Stimulated activated CD8-positive, alpha-beta memory T cell treated with anti-CD3 and anti-CD28 coated beads, Interleukin-2, amount 100 ng/mL, for 1 hour (primary cell): ENCODE measurements at places on chromosomes 6 and 20.

- no peak for DNase-seq
Measured at GRCh38 chr6:157840776-157841175, 17.7 kb downstream of the SNX9 start.

GRCh38 chr6:28312939-28313338 is 23.0 kb downstream of the ZSCAN31 start:
- DNase-seq = no peak

DNA sequence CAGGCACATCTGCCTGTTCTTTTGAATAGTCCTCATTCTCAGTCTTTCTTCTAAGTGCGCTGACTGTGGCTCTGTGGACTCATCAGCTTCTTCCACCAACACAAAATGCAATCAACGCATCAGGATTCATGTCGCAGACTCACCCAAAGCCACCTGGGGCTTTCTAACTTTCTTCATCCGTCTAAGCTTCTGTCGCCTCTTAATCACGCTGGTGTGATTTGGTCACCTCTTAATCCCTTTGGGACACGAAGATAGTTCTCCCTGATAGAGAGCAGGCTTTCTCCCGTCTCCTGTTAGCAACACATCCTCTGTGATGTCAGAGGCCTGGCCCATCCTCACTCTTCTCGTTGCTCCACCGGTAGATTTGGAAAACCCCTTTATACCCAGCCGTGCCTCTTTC is 78.0 kb upstream of the FOXQ1 start:
- no peak for DNase-seq

DNA sequence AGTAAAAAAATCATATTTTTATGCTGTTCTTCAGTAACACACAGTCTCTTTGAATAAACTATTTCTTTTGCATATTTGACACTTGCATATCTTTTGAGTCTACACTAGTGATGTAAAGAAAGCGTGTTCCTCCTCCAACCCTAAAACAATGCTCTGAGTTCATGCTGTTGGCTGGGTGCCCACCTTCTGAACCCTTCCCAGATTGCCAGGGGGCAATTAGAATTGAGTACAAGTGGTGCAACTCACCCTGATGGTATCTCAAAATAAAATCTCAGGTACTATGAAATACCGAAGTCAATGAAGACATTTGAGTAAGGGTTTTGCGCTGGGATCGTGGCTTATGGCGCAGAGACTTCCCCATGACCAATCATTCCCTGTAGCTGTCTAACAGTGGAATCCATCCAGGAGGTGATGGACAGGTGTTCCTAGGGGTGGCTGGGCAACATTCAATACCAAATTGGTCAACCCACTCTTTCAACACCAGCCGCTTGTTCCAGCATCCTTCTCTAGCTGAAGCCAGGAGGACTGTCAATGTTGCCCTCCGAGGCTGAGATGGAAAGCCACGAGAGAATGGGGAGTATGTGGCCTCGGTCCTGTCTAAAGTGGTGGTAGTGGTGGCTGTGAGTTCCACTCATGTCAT is 94.4 kb upstream of the ZNFX1 start:
- no peak for DNase-seq

- DNase-seq = no peak
Measured at GRCh38 chr6:125839471-125839870, 48.7 kb downstream of the NCOA7 start.

DNA sequence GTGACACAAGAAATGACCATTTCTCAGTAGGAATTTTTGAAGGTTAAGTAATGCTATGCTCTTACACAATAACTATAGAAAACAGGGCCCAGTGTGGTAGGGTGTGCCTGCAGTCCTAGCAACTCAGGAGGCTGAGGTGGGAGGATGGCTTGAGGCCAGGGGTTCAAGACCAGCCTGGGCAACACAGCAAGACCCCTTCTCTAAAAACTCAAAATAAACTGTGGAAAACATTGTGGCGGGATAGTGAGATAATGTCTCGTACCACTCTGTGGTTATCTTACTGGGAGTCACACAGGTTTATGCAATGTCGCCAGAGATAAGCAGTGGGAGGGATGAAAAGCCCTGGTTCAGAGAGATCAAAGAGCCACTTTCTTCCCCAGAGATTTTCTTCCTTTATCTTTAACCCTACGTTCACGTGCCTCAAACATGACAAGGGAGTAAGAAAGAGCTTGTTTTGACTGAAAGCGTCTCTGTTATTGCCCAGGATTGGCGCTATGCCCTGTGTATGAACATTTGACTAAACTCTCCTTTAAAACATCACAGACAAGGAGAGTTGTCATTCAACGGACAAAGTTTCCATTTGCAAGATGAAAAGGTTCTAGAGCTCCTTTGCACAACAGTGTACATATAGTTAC is 13.9 kb downstream of the GCM1 start:
- no peak for DNase-seq

DNA sequence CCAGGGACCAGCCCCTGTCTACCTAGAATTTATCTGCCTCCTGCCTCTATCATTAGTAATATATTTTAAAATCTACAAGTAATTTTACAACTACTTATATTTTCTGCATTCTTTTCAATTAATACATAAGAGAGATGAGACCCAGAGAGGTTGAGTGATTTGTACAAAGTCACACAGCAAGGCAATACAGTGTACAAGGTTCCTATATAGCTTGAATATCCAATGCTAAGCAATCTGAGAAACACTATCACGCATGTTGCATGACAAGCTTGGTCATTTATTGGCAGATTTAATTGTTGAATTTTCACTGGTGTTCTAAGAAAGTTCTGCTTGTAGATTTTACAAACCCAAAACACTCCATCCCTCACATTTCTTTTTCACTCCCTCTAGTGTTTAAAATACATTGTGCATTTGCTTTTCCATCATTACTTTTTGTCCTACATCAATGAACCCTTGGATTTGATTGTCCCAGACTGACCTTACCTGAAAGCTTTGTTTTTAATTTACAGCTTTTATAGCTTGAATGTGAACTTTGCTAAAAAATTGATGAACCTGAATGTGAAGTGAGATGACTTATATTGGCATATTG is 520.9 kb upstream of the CITED2 start:
- no peak for DNase-seq

DNA sequence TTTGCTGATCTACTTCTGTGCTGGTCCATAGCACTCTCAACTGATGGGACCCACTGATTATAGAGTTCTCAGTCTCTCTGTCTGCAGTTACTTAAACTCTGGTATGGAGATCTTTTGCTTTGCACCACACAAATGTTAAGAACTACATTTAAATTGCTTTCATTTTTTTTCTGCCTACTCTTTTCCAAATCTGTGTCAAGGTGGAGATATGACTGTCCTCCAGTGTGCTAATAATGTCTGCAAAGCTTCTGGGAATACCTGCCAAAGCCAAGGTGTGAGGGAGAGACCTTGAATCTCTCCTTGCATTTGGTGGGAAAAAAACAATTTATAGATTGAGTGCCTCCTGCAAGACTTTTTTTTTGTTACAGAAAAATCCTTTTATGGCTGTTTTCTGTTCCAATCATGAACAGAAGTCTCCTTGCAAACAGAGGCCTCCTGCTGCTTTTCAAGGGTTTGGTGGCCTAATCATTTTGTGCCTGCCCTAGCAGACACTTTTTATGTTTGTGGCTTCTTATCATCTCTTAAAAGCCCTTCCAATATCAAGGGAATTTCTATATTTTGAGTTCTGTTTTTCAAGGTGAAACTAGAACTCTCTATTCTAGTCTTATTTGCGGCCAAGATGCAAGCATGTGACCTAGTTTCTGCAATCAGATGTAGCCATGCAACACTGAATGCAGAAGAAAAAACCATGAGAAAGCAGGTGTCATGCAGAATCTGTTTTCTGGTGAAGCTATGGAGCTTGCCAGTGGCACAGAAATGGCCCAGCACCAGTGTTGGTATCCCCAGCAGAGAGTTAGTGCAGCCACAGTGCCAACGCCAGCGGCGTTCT is 23.2 kb upstream of the AKIRIN2 start:
- no peak for DNase-seq

- DNase-seq = no peak
Measured at GRCh38 chr6:83511901-83512681, at the start of gene PRSS35. TSS of gene PRSS35 (plus strand) at chr6:83512534. CDS start at chr6:83523442, 10,908 bp downstream.

DNA sequence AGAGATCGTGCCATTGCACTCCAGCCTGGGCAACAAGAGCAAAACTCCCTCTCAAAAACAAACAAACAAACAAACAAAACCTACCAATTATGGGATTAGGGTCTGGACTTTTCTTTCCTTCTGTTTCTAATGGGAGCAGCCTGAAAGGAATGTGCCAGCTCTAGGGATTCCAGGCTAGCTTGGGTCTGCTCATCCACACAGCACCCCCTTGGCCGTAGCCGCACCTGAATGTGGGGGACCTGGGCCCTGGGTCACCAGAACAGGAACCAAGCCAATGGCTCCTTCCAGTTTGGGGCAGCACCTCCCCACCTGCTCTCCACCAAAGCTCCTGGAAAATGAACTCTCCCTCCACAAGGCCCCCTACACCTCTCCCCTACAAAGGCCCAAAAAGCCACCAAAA is 6.7 kb downstream of the CTSZ start:
- DNase-seq = no peak

- no peak for DNase-seq
Measured at GRCh38 chr6:79465381-79465780, 71.8 kb downstream of the LCA5 start.

DNA sequence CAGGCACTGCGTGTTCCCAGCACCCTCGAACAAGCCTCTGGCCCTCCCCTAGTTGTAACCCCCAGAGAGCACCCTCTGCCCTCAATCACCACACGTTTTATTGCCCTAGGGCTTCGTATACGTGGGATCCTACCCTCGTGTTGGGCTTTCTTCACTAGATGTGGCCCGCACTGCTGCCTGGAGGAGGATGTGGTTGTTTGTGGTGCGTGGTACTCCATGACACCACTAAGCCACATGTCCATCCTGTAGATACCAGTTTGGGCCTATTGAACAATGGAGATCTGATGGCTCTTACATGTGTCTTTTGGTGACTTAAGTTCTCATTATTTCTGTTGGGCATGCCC is 17.0 kb downstream of the SLC2A4RG start:
- no peak for DNase-seq

DNA sequence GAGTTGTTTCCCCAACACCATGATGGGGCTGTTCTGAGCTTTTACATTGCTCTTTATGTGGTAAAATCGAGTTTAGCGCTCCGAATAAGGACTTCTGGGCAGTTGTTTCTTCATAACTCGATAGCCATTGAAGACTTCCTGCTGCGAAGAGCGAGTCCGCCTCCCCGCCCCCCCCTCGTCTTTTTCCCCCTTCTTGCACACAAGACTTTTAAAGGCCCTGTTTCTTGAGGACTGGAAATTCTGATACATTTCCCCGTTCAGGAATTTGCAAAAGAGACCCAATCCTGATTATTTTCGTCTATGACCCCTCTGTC is 1.5 kb upstream of the CITED2 start:
- no peak for DNase-seq

DNA sequence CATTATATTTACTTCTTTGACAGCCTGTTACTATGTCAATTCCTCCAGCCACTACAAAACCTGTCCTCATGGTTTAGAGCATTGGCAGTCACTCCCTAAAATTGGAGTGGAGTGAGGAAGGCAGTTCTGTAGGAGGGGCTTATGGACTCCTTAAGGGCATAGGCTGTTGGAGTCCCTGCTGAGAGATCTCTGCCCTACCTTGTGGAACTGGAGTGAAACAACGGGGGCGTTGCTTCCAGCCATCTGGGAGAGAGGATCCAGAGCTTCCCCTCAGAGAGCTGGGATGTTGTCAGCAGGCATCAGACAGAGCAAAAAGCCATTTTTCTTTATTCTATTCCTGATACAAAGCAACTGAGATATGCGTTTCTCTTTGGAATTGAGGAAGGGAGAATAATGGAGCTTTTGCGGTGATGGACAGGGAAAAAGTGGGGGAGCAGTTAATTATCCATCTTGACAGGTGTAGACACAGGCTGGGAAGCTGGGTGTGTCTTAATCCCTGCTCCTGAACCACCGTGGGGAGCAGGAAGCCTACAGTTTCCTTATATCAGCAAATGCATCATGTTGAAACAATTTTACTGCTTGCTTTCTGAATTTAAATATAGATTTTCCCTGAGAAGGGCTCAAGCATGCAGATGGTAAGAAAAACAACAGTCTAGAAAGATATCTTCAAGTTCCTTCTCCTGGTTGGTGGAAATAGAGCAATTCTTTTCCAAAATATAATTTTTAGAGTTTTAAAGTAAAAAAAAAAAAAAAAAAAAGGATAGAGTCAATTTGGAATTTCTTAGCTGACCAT is 402.5 kb downstream of the PLCB1 start:
- no peak for DNase-seq

GRCh38 chr6:3848380-3848779 is 793 bp upstream of the FAM50B start:
- no peak for DNase-seq

DNA sequence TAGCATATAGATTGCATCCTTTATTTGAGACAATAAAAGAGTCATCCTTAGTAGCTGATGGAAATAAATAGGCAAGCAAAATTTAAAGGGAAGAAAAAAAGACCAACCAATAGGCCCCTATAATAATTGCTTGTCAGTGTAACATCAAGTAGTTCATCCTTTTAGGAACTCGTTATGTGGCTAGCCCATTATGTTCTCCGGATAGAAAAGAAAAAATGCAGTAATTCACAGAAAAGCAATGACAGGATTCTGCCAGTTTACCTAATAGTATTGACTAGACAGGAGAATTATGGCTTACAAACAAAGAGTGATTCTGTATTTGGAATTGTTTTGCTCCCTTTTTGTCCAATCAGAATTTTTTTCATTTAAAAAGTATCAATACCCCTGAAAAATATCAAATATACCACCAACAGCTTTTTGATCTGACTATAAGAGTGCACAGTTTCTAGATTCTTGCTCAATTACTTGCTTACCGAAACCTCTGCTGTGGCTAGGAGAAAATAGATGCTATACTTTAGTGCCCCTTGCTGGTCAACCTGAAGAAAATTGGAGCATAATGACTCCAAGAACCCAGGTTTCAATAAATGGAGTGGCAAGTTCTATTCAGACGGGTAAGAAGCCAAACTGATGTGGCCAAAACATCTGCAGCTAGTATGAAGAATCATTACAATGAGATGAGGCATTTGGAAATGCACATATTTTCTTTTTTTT is 91.5 kb upstream of the SASH1 start:
- DNase-seq = no peak

DNA sequence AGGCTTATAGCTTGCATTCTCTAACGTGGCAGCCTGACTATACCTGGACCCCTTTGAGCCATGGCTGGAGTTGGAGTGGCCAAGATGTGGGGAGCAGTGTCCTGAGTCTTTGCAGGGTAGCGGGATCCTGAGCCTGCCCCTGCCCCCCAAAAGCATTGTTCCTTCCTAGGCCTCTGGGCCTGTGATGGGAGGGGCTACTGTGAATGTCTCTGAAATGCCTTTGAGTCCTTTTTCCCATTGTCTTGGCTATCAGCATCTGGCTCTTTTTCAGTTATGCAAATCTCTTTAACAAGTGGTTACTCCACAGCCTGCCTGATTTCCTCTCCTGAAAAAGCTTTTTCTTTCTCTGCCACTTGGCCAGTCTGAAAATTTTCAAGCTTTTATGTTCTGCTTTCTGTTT is 17.0 kb upstream of the PRL start:
- no peak for DNase-seq

GRCh38 chr6:44771647-44772415 is 384.3 kb downstream of the CDC5L start:
- DNase-seq = no peak
